Non-pigmented ciliary epithelial cell (primary cell): ENCODE measurements at places on chromosomes 2 and 18.

DNA sequence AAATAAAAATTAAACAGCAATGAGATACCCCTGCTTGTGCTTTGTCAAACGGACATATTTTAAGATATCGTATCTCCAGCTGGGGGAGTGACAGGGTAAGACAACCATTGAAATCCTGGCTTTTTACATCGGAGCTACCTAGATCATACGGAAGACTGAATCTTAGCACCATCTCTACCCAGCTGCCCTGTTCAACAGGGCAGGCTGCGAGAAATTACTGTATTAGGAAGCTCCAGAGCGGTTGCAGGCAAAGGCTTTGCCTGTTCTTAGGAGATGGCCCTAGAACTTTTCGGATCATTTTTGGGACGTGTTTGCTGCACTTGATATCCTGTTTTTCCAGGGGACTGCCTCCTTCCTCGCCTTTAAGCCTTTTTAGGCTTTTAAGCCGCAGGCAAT is 2.0 kb upstream of the PRKCE start:
- DNase-seq = no peak

DNA sequence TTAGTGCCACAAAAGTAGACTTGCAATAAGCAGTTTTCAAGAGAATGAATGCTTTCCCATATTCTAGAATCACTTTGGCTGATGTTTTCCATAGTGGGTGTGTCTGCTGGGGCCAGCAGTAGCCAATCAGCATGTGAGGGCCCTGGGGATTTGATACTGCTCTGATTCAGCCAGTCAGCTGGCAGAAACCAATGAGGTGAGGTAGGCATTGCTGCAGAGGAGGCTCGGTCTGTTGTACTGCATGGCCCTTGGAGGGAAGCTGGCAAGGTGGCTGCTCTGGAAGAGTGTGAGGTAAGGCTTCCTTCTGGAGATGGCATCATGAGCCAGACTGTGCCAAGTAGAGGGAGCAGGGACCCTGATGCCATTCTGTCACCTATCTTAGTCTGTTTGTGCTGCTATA is 22.7 kb downstream of the TMEM87B start:
- no peak for DNase-seq

GRCh38 chr2:173734797-173735196 is 230.4 kb downstream of the SP3 start:
- DNase-seq = no peak

DNA sequence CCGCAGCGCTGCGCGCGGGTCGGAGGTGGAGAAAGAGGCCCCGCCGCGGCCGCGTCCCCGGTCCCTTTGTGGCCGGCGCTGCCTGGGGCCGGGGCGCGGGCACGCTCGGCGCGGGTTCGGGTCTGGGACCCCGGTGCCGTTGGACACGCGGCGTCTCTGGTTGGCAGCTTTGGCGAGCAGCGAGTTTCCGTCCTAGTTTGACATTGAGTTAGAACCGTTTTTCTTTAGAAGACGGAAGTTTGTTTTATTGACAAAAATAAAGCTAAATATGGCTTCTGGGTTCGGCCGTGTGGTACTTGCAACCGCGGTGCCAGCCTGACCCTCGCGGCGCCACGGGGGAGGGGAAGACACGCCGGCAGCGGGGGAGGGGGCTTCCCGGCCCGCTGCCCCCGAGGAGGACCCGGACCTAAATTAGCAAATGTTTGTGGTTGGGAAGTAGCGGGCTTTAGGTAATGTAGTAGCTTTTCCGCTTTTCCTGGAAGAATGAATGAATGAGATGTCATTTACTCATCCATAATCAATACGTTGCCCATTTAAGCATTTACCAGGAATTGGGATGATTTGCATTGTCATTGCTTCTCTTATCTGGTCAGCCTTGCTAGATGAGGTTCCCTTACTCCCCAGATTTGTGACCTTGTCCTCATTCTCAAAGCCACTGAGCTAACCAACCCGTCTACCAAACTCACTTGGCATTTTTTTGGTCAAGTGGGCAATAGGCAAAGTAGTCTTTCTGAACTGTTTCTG is 530 bp downstream of the GALNT1 start:
- no peak for DNase-seq

GRCh38 chr2:17571681-17572080 is 31.2 kb downstream of the VSNL1 start:
- no peak for DNase-seq

DNA sequence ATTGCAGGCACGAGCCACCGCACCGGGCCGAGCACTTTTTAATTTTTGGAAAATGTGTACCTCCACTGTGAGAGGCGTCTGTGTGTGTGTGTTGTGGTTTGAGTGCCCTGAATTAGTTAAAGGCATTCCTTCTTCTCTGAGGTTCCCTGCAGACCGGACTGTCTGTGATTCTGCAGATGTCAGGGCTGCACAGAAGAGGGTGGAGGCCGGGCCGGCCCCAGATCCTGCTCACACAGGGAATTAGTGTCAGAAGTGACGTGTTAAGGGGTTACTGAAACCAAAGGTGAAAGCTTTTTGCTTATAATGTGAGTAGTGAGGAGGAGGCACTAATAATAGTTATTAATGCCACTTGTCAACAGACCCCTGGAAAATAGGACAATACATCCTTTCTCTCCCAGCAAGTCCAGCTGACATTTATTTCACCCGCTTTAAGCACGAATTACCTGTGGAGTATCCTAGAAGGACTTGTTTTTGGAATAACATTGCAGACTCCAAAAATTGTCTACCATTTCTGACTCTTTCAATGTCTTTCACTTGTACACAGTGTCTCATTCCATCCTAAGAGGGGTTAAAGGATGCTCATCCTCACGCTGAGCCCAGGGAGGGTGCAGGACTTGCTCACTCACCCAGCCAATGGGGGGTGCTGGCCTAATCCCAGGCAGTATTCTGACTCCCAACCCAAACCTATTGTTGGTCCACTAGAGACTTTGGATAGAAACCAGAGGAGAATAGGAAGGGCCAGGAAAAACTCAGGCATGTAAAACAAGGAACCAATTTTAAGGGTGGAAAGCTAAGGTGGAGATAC is 16.2 kb downstream of the ARHGAP25 start:
- no peak for DNase-seq

GRCh38 chr2:165016772-165017411 is 61.6 kb upstream of the SLC38A11 start:
- DNase-seq = no peak

DNA sequence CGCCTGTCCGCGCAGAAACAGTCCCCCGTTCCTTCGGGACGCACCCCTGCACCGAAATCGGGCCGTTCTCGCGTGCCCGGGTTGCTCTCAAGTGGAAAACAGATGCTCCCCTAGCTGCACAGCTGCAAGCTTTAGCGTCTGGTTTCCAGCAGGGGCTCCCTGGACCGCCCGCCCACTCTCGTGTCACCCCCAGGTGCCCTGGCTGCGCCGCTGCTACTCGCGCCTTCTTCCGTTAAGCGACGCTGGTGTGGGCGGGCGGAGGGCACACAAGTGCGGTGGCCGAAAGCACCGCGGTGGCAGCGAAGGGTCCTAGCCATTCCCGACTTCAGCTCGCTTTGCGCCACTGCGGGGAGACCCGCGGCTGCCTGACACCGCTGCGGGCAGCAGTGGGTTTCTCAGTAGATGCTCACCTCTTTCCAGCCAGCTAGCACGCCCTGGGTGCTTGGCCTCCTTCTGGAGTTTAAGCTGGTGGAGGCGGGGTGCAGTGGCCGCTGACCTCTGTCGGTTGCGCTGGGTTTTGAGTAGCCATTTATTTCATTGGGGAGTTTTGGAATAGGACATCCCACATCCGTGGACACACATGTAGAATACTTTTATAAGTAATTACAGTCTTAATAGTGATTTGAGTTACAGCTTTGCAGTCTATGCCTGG is 806 bp downstream of the ZNF407 start:
- no peak for DNase-seq

DNA sequence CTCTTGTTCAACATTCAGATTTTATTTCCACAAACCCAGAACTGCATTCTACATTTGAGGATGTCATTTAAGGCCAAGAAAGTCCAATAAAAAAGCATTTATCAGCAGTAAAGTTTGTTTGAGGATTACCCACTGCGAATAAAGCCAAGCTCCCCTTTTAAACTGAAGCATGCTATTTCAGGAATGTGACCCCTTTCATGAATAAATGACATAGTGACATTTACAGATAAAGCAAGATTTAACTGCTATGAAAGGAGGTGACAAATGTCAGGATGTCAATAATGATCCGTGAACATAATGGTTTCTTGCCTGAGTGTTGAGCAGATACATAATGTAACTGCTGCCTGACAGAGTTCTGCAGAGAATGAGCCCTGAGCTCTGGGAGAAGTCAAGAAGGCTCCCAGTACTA is 146.3 kb downstream of the TDRD15 start:
- no peak for DNase-seq

- no peak for DNase-seq
Observed at GRCh38 chr2:209511637-209512036, 87.8 kb downstream of the MAP2 start.

GRCh38 chr2:27149570-27150405 is 984 bp downstream of the TCF23 start:
- DNase-seq = no peak

DNA sequence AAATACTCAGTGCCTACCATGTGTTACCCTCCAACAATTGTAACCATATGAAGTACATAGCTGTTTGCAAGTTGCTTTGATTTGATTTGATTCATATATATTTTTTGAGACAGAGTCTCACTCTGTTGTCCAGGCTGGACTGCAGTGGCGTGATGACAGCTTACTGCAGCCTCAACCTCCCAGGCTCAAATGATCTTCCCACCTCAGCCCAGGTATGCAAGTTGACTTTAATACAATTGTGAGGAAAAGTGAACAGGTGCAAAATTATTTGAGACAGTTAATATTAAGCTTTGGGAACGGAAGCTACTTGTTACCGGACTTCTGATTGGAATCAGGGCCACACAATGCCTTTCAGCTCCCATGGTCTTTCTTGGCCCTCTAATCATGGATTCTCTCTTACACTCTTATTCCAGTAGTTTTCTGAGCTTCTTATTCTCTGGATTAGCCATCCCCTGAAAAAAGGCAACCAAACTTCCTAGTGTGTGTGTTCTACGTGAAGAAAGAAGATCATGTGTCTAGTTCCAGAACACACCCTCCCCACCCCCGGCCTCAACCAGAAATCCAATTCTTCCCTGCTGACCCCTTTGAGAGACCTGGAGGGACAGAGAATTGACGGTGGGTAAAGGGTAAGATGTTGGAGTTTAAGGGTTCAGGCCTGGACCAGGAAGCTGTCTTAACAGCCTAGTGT is 1.1 kb upstream of the RPL37A start:
- DNase-seq = no peak

GRCh38 chr2:126894585-126895182 is 4.0 kb upstream of the TEX51 start:
- DNase-seq = no peak

DNA sequence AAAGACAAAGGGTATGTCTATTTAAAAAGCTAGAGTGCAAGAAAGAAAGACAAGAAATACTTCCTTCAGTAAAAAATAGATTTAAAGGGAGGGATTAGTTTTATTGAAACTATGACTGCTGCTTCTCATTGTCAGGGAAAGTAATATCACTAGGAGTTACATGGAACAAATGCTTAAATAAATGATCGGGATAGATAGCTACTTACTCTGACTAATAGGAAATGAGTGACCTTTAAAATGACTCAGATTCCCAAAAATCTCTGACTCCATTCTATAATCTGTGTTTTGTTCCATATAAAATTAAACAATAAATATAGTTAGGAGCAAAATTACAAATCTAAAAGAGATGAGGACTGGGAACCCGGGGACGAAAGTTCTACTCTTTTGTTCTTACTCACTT is 669.3 kb downstream of the NR4A2 start:
- DNase-seq = no peak

- no peak for DNase-seq
Observed at GRCh38 chr2:201450954-201451291, 335 bp downstream of the TRAK2 start.

DNA sequence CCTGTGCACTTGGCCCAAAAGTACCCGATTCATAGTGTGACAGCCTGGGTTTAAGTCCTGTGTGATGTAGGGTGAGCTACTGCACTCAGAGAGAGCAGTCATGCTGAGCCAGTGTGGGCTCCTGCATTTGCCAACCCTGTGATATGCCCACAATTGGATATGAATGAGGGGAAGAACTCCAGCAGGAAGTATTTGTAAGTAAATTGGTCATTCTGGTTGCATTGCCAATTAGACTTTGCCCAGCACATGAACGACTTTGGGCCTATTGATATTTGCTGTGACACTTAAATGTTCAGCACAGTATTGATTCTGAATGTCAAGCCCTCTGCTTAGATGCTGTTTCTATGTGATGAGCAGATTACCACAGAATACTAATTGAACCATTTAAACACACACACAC is 570.9 kb downstream of the PIK3C3 start:
- no peak for DNase-seq
